ENCODE measurements at places on chromosomes 4 and X.

- no peak for DNase-seq
Measured at GRCh38 chr4:1012034-1012739, 761 bp downstream of the FGFRL1 start.

GRCh38 chr4:151624626-151625565 is 135.9 kb downstream of the GATB start:
- DNase-seq, result no peak

DNA sequence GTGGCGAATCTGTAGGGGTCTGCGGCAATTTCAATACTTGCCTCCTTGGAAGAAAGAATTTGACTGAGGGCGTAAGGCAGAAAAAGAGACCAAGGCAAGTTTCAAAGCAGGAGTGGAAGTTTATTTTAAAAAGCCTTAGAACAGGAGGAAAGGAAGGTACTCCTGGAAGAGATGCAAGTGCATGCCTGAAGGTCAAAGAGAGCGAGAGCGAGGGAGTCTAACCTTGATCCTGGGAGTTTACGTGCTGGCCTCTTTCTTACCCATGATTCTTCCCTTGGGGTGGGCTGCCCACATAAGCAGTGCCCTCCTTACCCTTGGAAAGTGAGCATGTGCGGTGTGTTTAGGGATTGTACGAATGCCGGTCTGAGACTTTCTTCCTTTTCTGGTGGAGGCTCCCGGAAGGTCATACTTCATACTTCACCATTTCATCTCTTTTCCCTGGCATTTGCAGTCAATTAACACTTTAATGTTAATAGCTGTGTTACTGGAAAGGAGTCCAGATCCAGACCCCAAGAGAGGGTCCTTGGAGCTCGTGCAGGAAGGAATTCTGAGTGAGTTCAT is 40.0 kb downstream of the ARSD start:
- DNase-seq, result no peak

GRCh38 chrX:101078716-101079598 is at the start of gene TMEM35A:
Gene TMEM35A, plus strand, starts transcription at chrX:101078879. Its CDS starts 124 bp downstream, at chrX:101079003.
- no peak for DNase-seq

GRCh38 chr4:143253166-143253565 is 68.4 kb downstream of the USP38 start:
- no peak for DNase-seq

- DNase-seq, result no peak
Measured at GRCh38 chr4:103098341-103098740, 1.3 kb downstream of the BDH2 start.

- no peak for DNase-seq
Measured at GRCh38 chrX:139211568-139212182, 318.9 kb upstream of the F9 start.

DNA sequence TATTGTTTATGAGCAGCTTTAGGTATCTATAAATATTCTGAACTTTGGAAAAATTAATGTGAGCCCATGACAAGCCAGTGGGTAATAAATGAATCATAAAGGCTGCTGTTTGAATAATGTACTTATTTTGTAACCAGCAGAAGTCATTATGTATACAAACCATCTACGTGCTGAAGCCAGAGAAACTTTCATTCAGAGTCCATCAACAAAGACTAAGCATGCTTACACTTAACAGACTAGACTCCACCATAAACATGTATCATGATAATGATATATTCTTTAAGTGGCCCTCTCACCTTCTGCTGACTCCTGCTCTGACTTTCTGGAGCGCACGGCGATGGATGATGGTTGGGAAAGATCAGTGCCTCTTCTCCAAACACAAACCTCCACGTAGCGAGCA is 72.0 kb downstream of the SMARCA5 start:
- DNase-seq, result no peak

GRCh38 chr4:46445710-46446314 is 55.9 kb upstream of the GABRA2 start:
- DNase-seq, result no peak

GRCh38 chrX:56987741-56988140 is 7.6 kb downstream of the SPIN3 start:
- DNase-seq, result no peak

GRCh38 chr4:152072001-152072485 is 311.2 kb upstream of the GATB start:
- no peak for DNase-seq
